Stimulated activated CD8-positive, alpha-beta memory T cell treated with anti-CD3 and anti-CD28 coated beads, Interleukin-4, amount 100 ng/mL, for 1 hour (primary cell): ENCODE measurements at places on chromosomes 11 and 22.

DNA sequence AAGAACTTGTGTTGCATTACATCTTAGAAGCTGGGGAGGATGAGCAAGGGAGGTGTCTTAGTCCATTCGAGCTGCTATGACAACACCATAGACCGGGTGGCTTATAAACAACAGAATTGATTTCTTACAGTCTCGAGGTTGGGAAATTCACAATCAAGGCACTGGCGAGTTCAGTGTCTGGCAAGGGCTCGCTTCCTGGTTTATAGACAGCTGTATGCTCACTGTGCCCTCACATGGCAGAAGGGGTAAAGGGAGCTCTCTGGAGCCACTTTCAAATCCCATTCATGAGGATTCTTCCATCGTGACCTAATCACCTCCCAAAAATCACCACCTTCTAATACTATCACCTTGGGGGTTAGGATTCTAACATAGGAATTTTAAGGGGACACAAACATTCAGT is 150.0 kb upstream of the NECTIN1 start:
- DNase-seq, result no peak

DNA sequence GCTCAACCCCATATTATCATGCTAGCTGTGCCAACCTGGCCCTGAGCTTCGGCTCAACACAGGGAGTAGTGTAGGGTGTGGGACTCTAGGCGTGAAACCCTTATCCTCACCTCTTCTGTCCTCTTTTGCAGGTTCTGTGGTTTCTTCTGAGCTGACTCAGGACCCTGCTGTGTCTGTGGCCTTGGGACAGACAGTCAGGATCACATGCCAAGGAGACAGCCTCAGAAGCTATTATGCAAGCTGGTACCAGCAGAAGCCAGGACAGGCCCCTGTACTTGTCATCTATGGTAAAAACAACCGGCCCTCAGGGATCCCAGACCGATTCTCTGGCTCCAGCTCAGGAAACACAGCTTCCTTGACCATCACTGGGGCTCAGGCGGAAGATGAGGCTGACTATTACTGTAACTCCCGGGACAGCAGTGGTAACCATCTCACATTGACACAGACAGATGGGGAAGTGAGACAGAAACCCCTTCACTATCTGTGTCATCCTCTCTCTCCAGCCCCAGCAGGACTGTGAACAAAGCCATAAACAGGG is 76.4 kb downstream of the GGTLC2 start:
- DNase-seq, result no peak

- DNase-seq, result no peak
Observed at GRCh38 chr22:24465566-24465965, 29.6 kb upstream of the UPB1 start.

DNA sequence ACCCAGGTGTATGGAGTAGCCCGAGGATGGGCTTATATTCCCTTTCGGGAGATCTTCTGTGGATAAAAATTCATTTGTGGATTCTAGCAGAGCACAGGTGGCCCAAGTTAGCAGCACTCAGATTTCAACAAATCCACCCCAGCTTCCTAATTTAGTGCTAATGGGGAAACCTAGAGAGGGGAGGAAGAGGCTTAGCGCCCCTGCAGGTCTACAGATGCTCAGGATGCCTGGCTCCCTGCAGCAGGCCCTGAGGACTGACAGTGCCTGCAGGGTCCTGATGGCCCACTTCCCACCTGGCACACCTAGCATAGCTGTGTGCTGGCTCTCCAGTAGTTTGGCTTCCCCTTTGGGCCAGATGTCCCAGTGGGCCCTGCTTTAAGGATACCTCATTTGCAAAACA is 6.5 kb downstream of the DGAT2 start:
- no peak for DNase-seq

DNA sequence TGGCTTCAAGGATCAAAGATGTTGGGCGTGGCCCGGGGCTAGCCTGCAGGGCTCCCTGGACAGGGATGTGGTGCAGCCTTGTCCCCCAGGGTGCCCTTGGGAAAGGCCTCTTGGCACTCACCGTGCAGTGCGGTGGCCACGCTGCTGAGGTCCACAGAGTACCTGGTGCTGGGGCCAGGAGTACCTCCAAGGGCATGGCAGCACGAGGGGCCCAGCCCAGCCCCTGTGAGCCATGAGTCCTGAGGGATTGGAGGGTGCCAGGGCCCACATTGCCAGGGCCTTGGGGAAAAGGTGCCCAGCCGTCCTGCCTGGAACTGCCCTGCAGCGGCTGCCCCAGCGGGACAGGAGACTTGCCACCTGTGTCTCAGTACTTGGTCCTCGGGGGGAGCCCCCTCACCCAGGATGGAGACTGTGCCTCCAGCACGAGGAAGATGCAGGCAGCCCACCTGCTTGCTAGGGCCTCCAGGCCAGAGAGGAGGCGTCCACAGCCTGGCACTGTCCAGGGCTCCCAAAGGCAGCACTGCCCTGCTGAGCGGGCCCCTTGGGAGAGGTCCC is 44.2 kb downstream of the GRAMD4 start:
- no peak for DNase-seq

DNA sequence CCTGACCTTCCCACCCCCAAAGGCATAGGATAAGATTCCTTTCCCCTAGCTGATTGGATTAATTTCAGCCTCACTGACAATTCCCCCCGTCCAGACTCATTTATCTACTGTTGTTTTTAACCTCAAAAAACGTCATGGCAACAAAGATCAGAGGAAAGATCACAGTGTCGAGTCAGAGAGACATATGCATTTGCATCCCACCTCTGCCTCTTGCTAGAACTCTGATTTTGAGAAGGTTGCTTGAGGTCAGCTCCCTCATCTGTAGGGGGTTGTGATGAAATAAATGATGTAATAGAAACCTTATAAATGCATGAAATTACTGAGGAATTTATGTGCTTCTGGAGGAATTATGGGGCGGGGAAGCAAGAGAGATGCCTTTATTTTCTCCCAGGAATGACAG is 53.3 kb upstream of the SYN3 start:
- DNase-seq, result no peak

GRCh38 chr11:66007201-66007634 is 4.6 kb upstream of the CST6 start:
- DNase-seq, result no peak

GRCh38 chr11:97361812-97362378 is 972.1 kb downstream of the JRKL start:
- DNase-seq, result no peak

DNA sequence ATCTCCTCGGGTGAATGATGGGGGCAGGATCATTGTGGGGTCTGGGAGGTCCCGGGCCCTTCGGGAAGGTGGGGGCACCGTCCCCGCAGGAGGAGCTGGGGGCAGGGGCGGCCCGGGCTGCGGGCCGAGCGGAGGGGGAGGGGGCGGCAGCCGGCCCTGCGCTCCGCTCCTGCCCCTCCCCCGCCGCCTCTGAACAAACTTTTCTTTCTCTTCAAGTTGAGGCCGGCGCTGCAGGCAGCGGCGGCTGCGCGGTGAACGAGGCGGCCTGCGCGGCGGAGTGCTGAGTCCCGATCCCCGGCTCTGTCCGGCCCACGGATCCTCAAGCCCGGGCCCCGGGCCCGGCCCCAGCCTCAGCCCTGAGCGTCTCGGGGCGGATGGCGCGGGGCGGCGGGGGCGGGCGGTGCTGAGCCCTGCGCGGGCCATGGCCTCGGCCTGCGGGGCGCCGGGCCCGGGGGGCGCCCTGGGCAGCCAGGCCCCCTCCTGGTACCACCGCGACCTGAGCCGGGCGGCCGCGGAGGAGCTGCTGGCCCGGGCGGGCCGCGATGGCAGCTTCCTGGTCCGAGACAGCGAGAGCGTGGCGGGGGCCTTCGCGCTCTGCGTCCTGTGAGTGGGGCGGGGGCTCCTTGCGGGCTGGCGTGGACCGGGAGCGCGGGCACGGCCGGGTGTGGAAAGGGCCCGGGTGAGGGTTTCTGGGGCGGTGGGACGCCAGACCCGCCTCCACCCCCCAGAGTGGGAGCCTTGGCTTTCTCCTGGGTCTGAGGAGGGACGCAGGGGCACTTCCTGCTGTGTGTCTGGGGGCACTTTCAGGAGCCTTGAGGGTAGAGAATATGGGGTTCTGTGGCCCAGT is at the start of gene INPPL1:
Gene INPPL1 (plus strand): TSS at position 204 of the 847 bp plus-strand sequence. CDS start 218 bp downstream, at position 422.
- DNase-seq, result no peak

GRCh38 chr22:23817146-23817545 is 21.7 kb downstream of the DERL3 start:
- DNase-seq, result no peak

GRCh38 chr22:18905540-18906409 is at the start of gene DGCR6:
TSS of gene DGCR6 (plus strand) at chr22:18906320. CDS start at chr22:18906375, 55 bp downstream.
- DNase-seq, result no peak

- no peak for DNase-seq
Observed at GRCh38 chr11:84194696-84195095, 908.5 kb upstream of the CCDC90B start.

- no peak for DNase-seq
Observed at GRCh38 chr11:60672255-60672654, 27.2 kb upstream of the MS4A8 start.

DNA sequence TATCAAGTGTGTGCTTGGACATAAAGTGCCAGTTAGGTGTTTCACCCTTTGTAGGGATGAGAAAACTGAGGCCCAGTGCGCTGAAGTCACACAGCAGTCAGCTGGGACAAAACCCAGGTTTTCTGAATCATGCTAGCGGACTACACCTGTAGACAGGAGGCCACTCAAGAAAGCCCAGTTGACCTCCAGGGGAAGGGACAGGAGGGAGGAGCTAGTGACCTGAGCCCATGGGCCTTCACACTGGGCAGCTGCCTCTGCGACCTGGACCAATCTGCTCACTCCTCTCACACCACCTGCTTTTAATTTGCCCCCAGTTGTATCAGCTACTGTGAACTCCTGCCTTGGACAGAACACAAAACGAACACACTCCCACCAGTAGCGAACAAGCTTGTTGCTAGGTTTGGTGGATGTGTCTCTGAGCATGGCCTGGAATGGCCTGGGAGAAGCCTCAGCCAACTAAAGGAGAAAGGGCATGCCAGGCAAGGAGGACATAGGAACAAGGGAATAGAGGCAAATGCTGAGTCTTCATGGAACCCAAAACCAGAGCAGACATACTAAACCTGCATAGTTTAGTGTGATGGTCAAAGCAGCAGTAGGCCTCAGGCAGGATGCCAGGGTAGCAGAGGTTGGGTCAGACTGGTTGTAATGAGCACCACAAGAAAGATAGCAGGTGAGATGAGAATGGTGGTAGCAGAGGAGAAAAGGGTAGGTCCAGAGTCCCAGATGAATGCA is 7.2 kb downstream of the LMO1 start:
- DNase-seq, result no peak

DNA sequence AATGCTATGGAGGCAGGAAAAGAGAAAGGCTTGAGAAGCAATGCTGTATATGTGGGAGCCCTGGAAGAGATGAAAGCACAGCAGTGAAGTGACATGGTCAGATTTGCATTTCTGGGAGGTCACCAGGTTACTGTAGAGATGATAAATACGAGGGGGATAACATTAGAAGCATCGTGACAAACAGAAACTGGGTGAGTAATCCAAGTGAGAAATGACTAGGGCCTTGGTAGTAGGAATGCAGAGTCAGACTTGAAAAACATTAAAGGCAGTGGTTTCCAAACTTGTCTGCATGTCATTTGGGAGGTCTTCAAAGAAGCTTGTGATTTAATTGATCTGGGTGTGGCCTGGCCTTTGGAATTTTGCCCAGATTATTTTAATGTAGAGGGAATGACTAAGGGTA is 43.9 kb downstream of the CCDC34 start:
- DNase-seq, result no peak

DNA sequence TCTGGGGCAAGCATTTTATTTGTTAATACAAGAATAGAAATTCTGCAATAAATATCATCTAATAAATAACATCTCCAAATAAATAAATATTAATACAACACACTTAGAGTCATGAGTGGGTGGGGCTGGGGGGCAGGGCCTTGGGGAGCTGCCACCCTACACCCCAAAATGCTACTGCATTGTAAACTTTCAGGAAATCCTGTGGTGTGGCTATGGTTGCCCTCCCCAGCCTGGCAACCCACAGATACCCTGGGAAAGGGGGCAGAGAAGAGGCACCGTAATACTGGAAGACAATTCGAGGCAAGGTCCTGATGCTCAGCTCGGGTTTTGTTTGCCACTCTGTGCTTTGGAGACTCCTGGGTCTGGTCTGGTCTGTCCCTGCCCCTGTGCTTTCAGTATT is 9.2 kb downstream of the CLCF1 start:
- DNase-seq, result no peak

GRCh38 chr22:35608088-35608487 is 9.0 kb downstream of the MB start:
- no peak for DNase-seq

DNA sequence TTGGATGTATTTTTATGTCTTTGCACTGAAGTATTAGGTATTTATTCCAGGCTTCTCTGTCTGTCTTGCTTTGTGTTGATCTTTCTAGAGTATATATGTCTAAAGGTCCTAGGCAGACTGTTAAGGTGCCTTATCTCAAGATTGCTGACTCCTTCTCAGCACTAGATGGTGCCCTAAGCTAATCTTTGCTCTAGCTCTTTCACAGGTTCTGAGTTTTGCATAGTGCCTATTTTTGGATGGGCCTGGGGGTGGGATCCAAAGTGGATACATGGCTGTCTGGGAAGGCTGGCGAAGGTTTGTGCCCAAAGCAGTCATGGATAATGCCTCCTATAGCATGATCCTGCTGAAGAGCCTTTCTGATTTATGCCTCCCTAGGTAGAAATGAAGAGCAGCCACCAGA is 154.9 kb downstream of the TRPC6 start:
- no peak for DNase-seq

GRCh38 chr11:121309688-121310087 is 17.1 kb downstream of the SC5D start:
- DNase-seq, result no peak

GRCh38 chr11:67581469-67581868 is 2.1 kb upstream of the GSTP1 start:
- no peak for DNase-seq

- no peak for DNase-seq
Observed at GRCh38 chr11:93939084-93939760, 81.9 kb upstream of the HEPHL1 start.

GRCh38 chr11:93907901-93908300 is 57.5 kb upstream of the VSTM5 start:
- DNase-seq, result no peak

GRCh38 chr11:12731841-12732336 is 57.7 kb downstream of the TEAD1 start:
- DNase-seq, result no peak

DNA sequence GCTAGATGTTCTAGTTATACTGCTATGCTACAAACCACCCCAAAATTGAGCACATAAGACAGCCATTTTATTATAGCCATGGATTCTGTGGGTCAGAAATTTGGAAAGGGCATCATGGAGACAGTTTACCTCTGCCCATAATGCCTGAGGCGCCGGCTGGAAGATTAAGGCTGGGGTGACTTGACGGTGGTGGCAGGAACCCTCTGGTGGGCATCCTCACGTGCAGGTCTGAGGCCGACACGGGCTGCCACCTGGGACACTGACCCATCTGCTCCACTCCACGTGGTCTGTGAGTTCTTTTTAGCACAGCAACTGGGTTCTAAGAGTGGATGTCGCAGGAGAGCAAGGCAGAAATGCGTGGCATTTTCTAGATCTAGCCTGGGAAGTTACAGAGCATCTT is 40.0 kb upstream of the PRDM11 start:
- no peak for DNase-seq

GRCh38 chr11:8269636-8270035 is 6.0 kb upstream of the LMO1 start:
- DNase-seq, result no peak

- DNase-seq, result no peak
Observed at GRCh38 chr22:43474161-43475101, 62.6 kb downstream of the MPPED1 start.
